ENCODE measurements at places on chromosomes 3 and 15.

- no peak for DNase-seq
These were observed 49.2 kb downstream of the ALCAM start for GRCh38 chr3:105415951-105416350.

GRCh38 chr15:48617619-48618018, 27.9 kb downstream of the FBN1 start:
- no peak for DNase-seq

- peak; percentile 5 for DNase-seq
These were observed 111.4 kb upstream of the PLAAT1 start for GRCh38 chr3:193129607-193130006.

- DNase-seq = no peak
These were observed 132.9 kb upstream of the LRRFIP2 start for GRCh38 chr3:37307321-37307720.

- peak; percentile 90 for DNase-seq
These were observed 3.4 kb upstream of the DISP2 start for GRCh38 chr15:40354408-40355171.

DNA sequence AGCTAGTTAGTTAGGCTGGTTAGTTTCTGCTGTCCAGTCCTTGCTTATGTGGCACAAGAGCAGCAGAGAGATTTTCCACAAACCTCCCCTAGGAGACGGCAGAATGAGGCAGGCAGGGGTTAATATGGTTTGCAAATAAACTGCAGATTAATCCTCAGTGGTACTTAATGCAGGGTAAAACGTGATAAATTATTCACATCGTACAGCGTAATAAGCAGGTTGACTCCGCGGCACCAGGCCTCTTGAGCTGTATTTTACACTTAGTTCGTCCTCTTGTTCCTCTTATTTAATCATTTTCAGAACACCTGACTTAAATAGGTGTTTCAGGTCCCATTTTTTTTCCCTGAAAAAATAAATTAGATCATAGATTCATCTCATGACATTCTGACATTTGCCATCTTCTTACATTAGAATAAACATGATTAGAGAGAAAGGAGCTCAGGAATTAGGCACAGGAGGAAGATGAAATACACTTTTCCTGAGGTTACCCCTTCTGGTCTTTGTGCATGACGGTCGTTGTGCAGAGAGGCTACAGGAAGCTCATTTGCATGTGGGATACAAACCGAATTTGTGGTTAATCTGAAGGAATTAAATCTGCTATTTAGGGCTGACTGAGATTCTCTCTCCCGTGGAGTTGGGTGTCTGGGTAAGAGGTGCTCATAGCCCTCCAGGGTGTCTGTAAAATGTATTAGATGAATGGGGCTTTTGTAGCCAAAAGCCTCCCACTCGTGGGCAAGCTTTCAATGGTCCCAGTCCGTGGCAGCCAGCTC, 27.1 kb upstream of the VPS8 start:
- DNase-seq = no peak

DNA sequence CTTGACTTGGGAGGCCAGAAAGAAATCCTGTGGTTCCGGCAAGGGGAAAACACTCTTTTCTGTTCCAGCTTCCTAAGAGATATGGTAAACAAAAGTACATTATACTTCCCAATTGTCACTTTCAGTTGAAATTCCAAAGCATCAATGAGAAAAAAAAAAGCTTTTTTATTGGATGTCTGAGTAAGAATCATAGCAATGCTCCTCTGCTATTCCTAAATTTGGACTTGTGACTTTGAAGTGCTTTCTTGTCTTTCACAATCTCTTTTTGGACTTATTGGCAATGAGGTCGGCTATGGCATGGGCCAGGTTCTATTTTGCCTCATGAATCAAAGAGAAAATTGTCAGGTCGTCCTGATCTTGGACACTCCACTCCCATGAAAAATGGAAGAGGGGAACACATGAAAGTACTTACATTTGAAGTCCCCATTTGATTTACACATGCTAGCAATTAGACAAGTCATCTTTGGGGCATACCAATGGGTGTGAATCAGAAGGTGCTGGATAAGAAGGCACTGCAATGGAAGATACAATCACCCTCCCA, 170.5 kb downstream of the GREM1 start:
- no peak for DNase-seq

DNA sequence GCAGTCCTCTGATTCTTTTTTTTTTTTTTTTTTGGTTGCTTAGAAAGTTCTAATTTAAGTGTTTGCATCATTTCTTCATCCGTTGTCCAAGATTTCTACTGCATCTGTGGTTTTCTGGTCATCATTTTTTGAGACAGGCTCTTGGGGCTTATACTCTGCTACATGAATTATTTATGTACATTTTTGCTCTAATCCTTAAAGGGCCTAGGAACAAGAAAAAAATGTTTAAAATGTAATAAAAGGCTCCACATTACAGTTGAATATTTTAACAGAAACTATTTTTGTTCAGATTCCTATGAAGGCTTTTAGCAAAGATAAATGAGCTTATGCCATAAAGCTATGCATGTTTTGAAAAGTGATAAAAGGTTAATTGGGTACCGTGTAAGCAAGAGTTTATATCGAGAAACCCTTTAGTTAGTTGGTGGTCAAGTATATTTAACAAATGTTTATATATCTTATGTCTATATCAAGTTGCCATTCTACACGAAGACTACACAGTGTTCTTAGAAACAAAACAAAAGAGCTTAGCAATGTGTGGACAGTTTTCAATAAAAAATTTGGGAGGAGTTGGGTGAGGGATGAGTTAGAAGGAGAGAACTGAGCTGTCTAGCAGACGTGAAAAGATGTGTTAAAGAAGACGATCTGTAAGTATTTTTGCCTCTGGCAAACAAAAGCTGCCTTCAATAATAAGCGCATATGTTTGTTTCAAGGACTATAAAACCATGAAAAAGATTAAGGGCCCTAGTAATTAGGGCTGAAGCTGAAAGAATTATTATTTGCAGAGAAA, 563.6 kb upstream of the NAALADL2 start:
- DNase-seq = no peak

DNA sequence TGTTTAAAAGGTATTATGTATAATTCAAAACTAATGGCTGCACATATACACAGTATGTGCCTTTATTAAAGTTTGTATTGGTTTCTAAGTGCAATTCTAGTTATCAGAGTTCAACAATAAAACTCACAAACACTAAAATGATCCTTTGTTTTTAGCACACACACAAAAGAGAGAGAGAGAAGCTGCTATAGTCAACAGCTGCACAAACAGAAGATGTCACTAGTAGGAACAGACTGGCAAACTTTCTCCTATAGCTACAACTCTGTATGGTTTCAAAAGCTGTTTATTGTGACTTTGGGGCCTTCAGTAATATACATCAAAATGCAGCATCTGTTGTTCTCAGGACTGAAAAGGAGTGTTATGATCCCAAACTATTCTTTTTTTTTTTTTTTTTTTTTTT, 6.1 kb downstream of the SECISBP2L start:
- no peak for DNase-seq

DNA sequence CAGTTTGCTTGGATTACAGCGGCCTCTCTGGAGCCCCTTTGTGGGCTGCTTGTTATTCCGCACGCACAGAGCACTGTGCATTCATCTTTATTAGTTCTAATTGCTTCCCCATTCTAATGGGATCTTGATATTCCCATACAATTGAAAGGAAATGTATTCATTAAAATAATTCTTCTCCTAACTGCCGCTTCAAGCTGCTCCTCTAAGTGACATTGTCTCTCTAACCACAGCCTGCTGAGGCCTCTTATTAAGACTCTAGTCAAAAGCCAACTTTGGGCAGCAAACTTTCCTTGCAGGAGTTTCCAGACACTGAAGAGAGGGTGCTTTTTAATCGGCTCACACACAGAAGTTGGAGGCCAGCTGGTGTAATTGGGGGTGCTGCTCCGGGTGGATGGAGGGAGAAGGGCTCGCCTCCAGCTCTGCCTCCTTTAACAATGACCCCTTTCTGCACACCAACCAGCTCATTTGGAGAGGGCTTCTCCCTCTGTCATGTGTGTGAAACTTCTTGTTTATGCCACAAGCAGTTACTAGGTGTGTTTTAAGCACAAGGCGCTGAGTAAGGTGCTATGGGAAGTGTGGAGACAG, 5.6 kb upstream of the MAGEF1 start:
- DNase-seq = no peak
